ENCODE measurements at places on chromosomes 12 and 14.
A peak's percentile ranks its signal among the peaks of the same experiment; 100 is the strongest.

- DNase-seq: no peak
These were observed 74.3 kb upstream of the ST8SIA1 start for GRCh38 chr12:22408610-22409376.

GRCh38 chr14:99062772-99063418 is 209.1 kb downstream of the BCL11B start:
- no peak for DNase-seq

GRCh38 chr12:6768437-6768914 is 2.3 kb downstream of the PTMS start:
- DNase-seq: no peak

DNA sequence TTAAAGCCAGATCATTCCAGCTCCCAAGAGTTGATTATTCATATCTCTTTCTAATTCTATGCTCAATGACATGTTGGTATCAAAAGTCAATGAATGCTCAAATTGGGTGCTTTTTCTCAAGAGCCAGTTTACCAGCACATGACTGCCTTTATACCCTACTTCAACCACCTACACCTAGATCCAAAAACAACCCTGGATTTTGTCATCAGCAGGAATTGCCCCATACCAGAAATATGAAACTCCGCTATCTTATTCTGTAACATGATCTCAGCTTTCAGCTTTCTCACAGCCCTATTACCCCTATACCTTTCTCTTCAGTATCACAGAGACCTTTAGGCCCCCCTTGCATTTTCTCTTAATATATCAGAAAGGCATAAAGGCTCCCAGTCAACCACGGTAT is 32.3 kb upstream of the ESR2 start:
- no peak for DNase-seq

DNA sequence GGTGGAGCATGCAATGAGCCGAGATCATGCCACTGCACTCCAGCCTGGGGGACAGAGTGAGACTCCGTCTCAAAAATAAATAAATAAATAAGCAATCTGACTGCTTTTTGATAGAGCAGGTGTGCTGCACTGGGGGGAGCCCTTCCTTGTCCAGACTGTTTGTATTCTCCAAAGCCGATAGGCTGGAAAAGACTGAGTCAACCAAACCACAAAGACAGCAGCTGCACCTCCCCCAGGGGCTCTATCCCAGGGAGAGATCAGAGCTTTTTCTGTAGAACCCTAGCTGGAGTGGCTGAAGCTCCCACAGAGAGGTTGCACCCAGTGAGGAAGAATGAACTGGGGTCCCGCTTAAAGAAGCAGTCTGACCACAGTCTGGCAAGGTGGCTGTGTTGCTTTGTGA is 45.8 kb upstream of the LALBA start:
- DNase-seq: no peak

GRCh38 chr12:81252228-81252627 is 174.3 kb downstream of the ACSS3 start:
- no peak for DNase-seq

DNA sequence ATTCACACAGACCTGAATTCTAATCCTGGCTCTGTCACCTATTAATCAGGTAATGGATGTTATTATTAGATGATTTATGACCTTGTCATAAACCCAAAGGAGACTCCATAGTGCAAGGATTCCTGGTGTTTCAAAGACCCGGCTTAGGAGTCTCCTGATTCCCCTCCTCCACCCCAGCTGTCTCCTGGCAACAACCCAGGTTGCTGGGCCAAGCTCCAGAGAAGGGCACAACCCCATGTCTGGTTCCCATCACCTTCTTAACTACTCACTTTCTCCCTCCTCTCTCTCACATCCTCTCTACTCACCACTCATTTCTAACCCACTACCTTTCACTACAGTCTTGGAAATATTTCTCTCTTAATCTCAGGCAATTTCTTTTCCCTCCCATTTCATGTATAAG is 41.6 kb downstream of the RHOJ start:
- no peak for DNase-seq

GRCh38 chr14:24925771-24926374 is 124.1 kb downstream of the STXBP6 start:
- no peak for DNase-seq

DNA sequence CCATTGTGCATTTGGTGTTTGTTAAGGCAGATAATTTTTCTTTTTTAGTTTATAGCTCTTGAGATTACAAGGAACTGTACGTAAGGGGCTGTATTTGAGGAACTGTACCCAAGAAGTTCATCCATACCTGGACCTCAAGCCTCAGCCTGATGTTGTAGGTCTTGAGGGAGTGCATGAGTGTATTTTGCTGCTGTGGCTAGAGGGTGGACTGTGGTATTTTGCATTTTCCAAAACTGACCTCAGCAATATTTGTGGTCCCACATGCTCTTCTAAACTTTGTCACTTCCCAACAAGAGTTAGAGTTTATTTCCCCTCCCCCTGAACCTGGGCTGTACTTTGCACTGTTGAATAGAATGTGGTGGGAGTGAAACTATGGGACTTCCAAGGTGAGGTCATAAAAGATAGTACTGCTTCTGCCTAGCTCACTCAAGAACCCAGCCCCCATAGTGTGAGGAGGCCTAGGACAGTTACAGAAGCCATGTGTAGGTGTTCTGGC is 42.2 kb upstream of the FBXO33 start:
- no peak for DNase-seq

GRCh38 chr12:90037740-90038139 is 329.1 kb upstream of the ATP2B1 start:
- no peak for DNase-seq

- DNase-seq: no peak
These were observed 24.3 kb downstream of the CMA1 start for GRCh38 chr14:24483604-24484252.

GRCh38 chr12:13211859-13212664 is 15.5 kb downstream of the EMP1 start:
- peak; percentile 30 for DNase-seq

DNA sequence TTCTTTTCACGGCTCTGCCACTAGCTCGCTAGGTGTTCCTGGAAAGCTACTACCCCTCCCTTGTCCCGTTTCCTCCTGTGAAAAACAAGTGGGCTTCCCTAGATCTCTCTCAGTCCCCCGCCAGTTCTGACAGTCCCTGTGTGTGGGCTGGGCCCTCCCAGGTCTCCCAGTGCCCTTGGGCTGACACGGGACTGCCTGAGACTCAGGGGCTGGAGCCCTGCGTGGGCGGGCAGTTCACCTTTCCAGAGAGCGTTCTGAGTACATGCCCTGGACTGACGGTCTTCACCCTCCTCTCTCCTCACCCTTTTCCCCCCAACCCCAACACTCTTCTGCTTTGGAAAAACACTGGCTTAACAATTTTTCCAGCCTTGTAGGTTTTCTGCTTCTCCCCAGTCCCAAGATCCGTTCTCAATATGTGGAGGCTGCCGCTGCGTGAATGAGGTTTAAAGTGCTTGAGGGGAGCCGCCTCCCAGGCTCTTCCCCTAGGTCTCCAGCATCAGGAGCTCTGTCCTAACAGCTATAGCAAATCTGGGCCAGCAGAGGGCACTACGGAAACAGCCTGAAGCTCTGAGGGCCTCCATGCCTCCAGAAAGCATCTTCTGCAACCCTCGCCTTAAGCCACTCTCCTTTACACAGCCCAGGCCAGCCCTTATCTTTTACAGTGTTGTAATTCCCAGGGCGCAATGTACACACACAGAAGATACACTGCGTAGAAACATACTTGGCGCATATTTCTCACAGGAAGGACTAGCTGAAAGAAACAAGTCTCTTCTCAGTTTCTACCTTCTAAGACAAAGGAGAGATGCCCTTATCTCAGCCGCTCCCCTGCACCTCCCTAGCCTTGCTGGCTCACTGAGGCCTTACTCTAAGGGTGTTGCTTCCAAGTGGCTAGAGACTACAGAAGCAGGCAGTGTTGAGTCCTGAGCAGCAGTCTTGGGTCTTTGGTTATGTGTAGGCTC is 10.4 kb upstream of the DCD start:
- no peak for DNase-seq

DNA sequence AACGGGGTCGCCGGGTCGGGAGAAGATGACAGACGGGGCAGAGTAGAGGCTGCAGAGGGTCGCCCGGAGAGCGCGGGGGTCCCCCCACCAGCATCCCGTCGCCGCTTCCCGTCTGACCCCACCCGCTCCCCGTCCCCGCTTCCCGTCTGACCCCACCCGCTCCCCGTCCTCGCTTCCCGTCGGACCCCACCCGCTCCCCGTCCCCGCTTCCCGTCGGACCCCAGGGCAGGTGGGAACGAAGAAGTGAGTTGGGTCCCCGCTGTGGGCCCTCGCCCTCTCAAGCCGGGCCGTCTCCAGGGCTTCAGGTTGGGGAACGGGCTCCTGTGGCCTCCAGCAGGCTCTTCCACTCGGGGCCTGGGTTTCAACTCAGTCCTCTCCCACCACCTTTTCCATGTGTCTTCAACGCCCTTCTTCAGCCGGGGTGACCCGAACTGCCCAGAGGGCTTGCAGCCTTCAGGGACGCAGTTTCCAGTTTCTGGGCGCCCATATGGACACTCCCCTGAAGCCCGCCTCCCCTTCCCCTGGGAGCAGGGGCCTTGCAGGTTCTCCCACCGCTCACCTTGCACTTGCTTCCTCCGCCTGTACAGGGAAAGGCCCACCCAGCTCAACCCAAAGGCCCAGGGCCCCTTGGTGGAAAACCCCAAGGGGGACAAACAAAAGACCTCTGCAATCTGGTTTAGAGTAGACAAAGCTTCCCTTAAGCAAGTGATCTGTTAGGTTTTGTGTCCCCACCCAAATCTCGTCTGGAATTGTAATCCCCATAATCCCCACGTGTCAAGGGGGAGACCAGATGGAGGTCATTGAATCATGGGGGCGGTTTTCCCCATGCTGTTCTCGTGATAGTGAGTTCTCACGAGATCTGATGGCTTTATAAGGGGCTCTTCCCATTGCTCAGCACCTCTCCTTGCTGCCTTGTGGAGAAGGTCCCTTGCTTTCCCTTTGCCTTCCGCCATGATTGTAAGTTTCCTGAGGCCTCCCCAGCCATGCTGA is 66.5 kb downstream of the TNFAIP2 start:
- no peak for DNase-seq

DNA sequence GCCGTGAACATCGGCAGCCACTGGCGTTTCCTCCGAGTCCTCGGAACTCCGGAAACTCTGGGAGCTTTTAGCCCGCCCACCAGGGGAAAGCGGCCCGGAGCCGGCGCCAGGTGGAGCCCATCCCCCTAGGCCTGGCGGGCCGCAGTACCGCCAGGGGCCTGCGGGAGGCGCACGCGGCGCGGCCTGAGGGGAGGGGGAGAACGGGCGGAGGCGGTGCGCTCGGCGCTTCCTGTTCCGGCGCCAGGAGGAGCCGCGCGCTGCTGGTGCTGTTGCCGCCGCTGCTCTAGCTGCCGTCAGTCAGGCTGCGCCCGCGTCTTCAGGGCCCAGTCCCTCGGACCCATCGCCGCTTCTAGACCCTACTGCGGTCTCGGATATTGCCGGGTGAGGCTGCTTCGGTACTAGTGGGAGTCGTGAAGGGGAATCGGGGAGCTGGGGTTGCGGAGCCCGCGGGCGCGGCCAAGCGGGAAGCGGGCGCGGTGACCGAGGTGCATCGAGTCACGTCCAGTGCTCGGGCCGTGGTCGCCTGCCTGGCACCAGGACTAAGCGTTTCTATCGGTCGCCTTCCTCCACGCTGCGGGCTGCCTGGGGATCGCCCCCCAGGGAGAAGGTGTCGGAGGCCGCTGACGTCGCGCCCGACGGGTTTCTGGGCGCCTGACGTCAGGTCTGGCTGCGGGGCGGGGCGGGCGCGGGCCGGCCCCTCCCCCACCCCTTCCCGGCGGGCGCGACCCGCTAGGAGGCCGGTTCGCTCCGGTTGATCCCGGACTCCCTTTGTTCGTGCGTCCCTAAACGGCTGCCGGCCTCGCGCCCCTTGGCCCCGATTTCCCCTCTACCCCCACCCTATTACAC is at the start of gene MAPK1IP1L:
Gene MAPK1IP1L (plus strand): TSS at position 225 of the 846 bp plus-strand sequence. CDS start 10,037 bp downstream, outside the sequence.
- DNase-seq: peak; percentile 30

- DNase-seq: no peak
These were observed 377.1 kb upstream of the KITLG start for GRCh38 chr12:88957358-88957757.

- no peak for DNase-seq
These were observed 157.9 kb upstream of the FKBP4 start for GRCh38 chr12:2636741-2637340.

DNA sequence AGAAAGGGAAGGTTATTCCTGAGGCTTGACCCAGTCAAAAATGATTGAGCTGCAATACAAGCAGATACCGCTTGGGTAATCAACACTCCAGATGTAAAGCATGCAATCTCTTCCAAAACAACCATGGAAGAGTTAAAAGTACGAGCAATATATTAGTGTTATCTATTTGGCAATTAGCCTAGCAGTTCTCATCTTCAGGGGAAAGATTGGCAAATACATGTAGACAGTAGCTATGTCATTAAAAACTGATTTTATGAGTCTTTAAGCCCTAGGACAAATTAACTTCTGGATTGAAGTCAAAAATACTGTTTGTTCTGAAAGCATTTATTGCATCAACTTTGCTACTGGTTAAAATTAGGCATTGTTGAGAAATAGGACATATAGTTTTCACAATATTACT is 9.3 kb upstream of the GYS2 start:
- DNase-seq: no peak

- no peak for DNase-seq
These were observed 5.8 kb upstream of the LTA4H start for GRCh38 chr12:96041181-96041580.

DNA sequence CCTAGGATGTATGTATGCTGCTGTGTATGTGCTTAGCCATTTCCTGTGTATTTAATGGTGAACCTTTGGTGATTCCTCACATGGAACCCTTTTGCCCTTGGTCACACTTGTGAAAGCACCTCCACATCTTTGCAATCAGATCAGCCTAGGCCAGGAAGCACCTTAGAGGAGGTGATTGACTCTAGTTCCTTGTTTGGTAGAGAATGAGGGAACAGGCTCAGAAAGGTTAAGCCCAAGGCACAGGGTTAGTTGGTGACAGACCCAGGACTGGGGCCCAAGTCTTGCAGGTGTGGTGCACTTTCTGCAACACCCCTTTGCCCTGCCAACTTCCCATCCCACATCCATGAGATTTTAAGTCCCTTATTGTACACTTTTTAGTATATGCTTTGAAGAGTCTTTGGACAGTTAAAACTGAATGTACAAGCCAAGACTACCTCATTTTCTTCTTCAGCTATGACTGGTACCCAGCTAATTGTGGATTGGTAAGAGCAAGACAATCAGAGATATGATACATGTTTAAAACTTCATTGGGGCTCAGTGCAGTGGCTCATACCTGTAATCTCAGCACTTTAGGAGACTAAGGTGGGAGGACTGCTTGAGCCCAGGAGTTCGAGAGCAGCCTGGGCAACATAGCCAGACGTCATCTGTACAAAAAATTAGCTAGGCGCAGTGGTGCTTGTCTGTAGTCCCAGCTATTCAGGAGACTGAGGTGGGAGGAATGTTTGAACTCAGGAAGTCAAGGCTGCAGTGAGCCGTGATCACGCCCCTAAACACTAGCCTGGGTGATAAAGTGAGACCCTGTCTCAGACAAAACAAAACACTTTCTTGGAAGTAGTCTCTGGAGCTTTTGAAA is 71.1 kb downstream of the RASSF3 start:
- DNase-seq: no peak

Measured in SIG-M5 (cell line).